ENCODE measurements at places on chromosomes 7 and 10.

DNA sequence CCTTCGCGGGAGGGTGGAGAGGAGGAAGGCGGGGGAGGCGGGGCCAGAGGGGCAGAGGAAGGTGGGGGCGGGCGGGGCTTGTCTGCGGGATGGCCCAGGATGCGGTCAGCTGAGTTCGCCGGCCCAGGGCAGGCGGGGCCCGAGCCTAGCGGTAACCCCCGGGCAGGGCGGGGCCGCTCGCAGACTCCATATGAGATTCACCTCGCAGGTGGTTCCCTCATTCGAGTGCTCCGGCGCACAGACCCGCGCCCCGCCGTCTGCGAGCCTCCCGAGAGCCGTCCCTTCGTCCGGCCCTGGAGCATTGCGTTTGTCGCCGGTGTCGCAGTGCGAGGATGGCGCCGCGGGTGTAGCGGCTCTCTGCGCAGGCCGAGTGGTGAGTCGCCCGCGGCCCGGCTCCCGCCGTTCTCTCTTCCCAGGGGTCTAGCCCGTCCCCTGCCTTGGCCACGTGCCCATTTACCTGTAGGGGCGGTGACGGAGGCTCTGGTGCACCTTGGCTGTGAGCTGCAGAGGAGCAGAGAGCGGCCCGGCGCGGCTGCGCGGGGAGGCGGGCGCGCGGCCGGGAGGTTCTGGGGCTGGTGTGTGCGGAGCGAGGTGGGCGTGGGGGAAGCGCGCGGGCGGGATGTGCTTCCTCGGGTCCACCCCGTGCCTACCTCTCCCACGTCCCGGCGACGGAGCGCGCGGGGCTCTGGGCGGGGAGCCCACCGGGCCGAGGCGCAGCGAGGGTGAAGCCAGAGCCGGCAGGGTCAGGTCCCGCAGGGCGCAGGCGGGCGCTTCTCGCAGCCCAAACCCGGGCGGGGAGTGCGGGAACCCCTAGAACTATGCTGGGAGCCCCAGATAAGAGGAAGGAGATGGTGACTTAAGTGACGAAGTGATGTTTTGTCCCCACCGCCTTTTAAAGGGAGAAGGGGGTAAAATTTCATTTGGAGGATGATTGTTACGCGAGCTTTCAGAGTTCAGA is at the start of gene UPP1:
TSS of gene UPP1 (plus strand) at position 220 of the 958 bp plus-strand sequence. CDS start 5,519 bp downstream, outside the sequence.
- peak; percentile 95 for DNase-seq

DNA sequence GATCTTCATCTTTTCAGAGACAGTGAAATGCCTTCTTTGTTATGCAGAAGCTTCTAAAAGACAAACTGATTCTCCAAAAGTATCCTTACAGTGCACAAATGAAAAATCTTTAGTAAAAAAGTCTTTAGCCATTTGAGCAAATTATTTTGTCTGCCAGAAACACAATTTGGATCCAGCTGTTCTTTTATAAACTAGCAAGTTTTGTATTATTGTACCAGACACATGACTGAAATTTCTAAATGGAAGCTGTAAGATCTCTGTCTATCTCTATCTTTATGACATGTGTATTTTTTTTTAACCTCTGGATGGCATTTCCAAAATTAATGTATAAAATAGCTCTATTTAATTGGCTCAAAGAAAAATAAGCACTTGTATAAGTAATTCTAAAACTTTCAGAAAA is 68.3 kb downstream of the VIPR2 start:
- no peak for DNase-seq

DNA sequence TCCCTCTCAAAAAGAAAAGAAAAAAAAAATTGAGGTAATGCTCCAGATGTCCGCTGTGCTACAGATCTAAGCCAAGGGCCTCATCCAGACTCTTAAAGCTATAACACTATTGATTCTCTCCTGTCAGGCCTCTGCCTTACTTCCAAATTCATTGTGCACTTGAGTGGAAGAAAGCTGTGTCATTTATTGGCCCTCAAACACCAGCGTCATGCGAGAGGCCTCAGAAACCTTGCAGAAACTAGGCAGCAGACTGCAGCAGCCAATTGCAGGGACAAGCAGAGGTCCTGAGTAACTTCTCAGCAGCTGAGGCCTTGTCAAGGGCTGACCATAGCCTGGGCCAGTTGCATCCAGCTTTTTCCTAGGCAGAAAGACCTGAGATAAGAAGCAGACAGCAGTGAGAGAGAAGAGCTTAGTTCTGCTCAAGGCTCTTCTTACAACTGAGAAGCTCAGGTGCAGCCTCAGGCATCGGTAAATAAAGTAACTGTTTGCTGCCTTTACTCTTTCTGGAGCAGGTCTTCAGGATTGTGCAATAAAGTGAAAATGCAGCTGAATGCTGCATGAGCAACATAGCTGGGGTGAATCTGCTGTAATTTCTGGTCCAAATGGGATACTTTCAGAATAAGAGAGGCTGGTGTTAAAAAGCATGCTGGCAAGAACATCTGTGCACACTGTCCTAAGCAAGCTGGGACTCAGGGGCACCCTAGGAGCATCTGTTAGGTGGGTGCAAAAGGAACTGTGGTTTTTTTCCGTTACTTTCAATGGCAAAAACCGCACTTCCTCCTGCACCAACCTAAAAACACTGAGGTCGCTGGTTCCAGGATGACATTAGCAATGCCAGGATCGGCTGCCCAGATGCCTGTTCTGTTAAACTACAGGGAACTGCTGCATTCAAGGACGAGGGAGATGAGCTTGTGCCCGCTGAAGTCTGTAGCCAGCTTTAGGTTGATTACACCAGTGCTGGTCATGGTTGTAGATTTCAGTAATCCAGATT is 181.8 kb upstream of the PFKP start:
- no peak for DNase-seq

GRCh38 chr7:128665057-128665456 is 7.0 kb upstream of the GARIN1A start:
- DNase-seq = no peak

GRCh38 chr10:35417795-35418194 is 81.5 kb downstream of the CCNY start:
- DNase-seq = no peak

- DNase-seq = no peak
Measured at GRCh38 chr10:4333459-4333894, 492.5 kb upstream of the AKR1E2 start.

DNA sequence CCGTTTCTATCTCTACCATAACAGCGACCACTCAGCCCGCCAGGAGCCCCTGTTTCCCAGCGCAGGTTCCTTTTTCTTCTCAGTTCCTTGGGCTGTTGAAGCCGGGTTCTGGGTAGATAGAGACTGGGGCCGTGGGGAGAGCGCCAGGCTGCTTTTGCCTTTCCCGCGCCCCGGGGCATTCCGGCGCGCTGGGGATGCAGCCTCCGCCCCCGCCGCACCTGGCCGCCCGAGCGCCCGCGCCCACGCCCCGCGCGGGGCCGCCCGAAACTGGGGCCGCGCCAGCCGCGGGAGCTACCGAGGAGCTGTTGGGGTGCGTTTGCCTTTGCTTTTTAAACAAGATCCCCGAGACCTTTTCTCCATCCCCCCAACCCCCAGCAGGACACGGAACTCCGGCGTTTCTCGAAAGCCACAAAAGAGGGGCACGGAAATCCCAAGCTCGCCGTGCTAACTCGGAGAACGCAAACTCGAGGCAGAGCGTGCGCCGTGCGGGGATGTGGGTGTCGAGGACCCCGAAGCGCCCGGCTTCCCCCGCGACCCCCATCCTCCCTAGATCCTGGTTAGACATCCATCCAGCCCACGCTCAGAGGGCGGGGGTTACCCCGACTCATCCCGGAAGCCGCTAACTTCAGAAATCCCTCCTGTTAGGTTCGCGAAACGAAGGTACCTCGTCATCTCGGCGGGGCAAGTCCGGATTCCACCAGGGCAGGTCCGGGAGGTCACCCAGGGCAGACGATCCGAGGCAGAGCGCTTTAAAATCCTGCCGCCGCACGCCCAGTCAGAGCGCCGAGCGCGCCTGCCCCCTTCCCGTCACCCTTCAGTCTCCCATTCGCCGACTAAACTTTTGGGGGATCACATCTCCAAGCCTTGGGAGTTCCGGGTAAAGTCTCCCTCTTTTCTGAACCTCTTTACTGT is 1.0 kb downstream of the GRM8 start:
- DNase-seq = no peak

DNA sequence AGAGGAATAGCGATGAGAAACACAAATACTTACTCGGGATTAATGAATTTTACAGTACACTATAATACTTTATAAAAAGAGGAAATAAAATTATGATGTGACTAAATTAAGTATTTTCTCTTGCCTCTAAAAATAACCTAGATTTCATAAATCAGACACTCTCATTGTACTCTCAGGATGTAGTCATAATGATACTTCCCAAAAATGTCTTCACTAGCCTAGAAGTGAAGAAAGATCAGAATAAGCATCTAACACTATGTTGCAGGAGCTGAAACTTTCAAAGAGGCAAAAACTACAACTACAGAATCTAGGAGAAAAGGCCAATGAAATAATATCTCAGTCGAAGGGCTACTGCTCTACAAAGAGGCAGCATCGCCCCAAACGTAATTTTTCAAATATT is 49.4 kb downstream of the DNAJC1 start:
- DNase-seq = no peak

DNA sequence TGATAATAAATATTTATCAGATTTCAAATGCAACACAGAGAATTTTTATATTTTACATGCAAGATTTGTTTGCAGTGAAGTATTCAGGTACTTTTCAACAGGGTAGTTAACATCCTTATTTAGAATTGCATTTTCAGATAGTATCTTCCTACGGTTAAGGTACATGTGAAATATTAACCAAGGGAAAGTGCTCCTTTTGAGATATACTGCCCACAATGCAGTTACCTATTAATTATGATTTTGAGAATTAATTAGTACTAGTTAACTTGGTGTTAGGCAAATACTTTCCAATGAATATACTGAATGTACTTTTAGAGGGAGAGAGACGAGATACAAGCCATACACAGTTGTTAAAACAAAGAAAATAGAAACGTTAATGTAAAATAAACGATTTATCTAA is 206.2 kb upstream of the YAE1 start:
- DNase-seq = no peak

GRCh38 chr7:77855371-77856083 is 57.0 kb downstream of the PHTF2 start:
- DNase-seq = no peak

- DNase-seq = no peak
Measured at GRCh38 chr7:137298464-137298794, 45.1 kb downstream of the PTN start.

DNA sequence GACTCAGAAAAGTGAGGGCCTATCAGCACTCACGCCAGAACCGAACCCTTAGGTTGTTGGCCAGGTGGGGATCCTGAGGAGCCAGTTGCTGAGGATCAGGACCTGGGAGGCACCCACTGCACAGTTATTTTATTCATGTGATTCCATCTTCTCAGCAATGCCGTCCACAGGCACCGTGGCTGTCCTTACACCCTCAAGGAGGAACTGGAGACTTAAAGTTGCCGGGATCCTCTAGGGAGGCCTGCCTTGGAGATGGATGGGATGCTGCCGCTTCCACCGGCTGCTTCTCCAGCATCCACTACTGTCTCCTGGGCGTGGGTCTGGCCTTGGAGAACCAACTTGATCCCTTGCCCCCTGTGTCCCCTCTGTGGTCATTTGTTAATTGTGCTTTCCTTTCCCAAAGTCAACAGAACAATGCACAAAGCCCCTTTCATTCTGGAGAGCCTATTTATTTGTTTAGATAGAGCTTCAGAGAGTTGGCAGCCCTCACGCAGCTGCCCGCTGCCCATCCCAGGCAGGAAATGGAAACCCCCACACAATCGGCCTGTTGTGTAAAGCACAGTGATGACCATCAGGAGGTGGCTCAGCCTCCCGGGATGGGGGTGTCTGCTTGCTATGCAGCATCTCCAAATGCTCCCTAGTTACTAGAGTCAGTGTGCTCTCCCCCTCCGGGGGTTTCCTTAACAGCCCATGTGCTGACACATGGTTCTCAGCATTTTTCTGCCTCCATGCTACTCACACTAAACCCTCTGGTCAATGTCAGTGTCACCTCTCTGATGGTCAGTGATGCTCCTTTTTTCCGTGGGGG is 52.9 kb upstream of the IGFBP3 start:
- DNase-seq = no peak

DNA sequence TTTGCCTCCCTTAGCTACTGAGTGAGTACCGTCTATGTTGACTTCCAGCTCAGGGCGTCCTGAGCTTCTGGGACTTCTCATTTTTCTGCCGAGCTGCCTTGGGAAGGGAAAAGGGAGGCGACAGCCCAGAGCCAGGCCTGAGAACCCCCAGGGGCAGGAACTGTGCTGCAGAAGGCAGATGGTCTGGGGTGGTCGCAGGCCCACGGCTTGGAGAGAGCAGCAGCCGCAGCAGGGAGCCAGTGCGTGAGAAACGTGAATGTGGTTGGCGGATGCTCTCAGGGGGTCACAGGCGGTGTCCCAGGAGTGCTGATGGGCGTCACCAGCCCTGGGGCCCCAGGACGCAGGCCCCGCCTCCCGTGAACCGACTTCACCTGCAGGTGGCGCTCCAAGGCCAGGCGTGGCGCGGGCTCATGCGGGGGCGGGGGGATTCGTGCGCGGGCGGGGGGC is 9.2 kb upstream of the PWWP2B start:
- no peak for DNase-seq

DNA sequence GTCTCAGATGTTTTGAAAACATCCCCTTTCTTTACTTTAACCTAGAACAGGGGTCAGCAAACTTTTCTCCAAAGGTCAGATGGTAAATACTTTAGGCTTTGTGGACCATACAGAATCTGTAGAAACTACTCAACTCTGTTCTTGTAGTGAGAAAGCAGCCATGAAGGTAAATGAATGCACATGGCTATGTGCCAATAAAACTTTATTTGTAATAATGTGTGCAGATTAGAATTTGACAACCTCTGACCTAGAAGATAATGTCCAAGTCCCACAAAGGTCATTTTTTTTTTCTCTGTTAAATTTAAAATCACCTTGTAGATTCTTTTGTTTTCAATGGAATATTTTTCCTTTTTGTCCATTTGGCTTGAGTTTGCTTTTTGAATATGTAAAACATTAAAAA is 17.2 kb downstream of the OIT3 start:
- DNase-seq = no peak

DNA sequence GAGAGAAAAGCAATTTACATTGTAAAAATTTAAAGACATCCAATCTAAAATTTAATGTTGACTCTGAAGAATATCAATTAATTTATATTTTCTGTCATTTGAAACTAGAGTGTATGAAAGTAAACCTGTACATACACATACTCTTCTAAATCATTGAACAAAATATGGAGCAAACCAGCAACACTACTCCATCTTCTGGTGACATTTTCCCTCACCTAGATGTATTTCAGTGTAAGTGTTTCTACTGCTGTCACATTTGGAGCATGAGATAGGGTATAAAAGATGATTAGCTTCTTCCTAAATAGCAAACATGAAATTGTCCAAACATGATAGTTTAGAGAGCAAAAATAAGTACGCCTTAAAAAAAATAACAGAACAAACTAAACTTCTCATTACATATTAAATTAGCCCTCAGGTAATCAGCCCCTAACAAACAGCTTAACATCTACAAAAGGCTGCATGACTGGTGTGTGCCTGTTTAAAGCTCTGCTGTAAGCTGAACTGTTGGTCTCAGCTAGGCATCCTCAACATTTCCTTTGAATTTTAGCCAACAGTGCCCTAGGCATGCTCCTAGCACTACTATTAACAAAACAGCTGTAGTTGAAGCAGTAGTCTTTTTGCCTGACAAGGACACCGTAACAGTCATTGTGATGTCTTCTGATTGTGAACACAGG is 189.8 kb downstream of the CTNNA3 start:
- DNase-seq = no peak

- DNase-seq = no peak
Measured at GRCh38 chr7:25007668-25008067, 27.7 kb upstream of the OSBPL3 start.

GRCh38 chr7:36366005-36366717 is 23.5 kb upstream of the ANLN start:
- no peak for DNase-seq

GRCh38 chr10:28903063-28903462 is 225.7 kb downstream of the BAMBI start:
- DNase-seq = no peak

GRCh38 chr10:93039721-93040120 is 20.9 kb upstream of the CYP26C1 start:
- DNase-seq = no peak

Data from right atrium auricular region (tissue), 2 donors.